Left ventricle myocardium superior (tissue), 1 donor: ENCODE measurements at places on chromosomes 16 and 17. TPM values are rescaled to one million over a fixed set of nuclear protein-coding genes. Genes with fewer than 3 reads are reported as not detected.

The FBXW10 gene
- total RNA-seq: not detected

The CSH2 gene
- not detected for total RNA-seq

The DNAAF8 gene
- 0.30 TPM for total RNA-seq

The CDIPT gene
- 65.8 TPM for total RNA-seq

The DNAH9 gene
- 0.22 TPM for total RNA-seq

The LHX1 gene
- total RNA-seq: not detected
